Substantia nigra (tissue), 51 donors: ENCODE measurements at places on chromosomes 16 and 17.

DNA sequence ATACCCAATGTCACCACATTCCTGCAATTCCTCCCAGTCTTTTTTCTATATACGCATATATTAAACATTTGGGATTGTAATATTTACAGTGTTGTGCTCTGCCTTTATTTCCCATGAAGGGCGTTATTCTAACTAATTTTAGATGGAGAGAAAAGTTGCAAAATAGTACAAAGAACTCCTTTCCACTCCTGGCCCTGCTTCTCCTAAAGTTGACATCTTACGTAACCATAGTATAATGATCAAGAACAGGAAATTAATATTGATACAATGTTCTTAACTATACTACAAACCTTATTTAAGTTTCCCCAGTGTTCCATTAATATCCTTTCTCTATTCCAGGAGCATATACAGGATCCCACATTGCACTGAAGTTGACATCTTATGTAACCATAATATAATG, 46.3 kb downstream of the TK2 start:
- no peak for DNase-seq

DNA sequence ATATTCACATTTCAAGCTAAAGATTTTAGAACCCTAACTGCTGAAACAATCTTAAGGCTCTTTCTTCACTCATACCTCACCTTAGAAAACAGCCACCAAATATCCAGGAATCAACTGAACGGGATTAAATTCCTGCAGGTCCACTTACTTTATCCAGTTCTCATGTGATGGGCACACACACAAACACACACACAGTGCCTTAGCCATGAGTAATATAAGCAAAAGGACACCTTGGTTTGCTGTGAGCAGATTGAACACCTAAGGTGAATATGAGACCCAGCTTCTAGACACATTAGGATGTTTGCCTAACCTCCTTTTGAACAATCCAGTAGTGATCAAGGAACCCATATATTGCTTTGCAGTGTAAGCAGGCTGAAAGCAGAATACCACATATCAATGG, 81.5 kb downstream of the TUBD1 start:
- no peak for DNase-seq

- no peak for DNase-seq
Observed at GRCh38 chr17:8366231-8366630, 10.3 kb downstream of the KRABD2 start.

- DNase-seq, result no peak
Observed at GRCh38 chr17:79913451-79913850, 74.2 kb upstream of the CBX4 start.

GRCh38 chr17:80730739-80731138, 186.1 kb downstream of the RPTOR start:
- no peak for DNase-seq

DNA sequence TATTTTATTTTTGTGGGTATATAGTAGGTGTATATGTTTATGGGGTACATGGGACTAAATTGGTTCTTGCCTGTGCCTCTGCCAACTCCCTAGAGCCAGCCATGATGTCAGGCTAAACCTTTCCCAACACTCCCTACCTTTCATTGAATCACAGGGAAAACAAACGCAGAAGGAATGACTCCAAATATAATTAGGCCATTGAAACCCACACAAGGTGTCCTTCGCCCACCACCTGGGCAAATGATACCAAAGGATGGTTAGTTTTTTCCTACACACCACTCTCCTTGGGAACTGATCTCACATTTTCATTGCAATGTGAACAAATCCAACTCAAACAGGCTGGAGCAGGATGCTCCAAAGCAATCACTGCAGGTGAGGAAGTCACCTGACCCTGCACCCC, 27.5 kb downstream of the WSB1 start:
- no peak for DNase-seq

GRCh38 chr16:35198223-35199199, 1739.1 kb downstream of the TP53TG3F start:
- DNase-seq, result no peak

DNA sequence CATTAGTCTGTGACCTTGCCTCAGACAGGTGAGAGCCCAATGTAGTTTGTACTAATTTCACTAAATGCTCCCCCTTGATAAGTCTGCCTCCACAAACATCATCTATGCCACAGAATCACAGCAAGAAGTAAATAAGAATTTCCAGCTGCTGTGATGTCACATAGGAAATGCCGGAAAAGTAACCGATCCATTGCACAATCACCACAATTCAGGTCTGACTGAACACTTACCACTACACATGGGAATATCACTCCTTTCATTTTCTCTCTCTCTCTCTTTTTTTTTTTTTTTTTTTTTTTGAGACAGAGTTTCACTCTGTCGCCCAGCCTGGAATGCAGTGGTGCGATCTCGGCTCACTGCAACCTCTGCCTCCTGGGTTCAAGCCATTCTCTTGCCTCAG, 79.0 kb upstream of the CDH11 start:
- no peak for DNase-seq

- DNase-seq, result no peak
Observed at GRCh38 chr16:56691885-56692284, 9.6 kb downstream of the MT1X start.

GRCh38 chr17:34717092-34717491, 137.7 kb downstream of the TMEM132E start:
- no peak for DNase-seq

DNA sequence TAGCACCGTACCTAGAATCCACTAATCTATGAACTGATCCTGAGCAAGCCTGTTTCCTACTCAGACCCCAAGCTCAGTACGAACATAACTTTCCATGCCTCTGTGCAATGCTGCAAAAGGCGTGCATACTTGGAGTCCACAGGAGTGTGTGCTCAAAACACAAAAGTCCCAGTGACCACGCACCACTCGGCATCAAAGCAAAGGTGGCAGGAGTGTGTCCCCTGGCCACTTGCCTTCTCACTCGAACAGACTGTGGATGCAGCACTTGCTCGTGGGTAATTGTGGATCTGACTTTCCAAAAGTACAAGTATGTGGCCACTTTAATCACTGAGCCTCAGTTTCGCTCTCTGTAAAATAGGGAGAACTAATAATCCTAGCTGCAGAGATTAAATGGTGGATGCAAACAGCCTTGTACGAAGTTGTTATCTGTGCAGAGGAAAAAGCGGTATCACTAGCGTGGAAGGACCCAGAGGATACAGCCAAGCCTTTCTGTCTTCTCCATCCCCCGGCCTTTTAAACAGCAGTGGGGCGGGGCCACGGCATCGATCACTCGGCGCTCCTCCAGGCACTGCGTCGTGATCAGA, 311 bp upstream of the KDM8 start:
- no peak for DNase-seq

GRCh38 chr16:89890200-89890599, 16.8 kb downstream of the TCF25 start:
- no peak for DNase-seq

DNA sequence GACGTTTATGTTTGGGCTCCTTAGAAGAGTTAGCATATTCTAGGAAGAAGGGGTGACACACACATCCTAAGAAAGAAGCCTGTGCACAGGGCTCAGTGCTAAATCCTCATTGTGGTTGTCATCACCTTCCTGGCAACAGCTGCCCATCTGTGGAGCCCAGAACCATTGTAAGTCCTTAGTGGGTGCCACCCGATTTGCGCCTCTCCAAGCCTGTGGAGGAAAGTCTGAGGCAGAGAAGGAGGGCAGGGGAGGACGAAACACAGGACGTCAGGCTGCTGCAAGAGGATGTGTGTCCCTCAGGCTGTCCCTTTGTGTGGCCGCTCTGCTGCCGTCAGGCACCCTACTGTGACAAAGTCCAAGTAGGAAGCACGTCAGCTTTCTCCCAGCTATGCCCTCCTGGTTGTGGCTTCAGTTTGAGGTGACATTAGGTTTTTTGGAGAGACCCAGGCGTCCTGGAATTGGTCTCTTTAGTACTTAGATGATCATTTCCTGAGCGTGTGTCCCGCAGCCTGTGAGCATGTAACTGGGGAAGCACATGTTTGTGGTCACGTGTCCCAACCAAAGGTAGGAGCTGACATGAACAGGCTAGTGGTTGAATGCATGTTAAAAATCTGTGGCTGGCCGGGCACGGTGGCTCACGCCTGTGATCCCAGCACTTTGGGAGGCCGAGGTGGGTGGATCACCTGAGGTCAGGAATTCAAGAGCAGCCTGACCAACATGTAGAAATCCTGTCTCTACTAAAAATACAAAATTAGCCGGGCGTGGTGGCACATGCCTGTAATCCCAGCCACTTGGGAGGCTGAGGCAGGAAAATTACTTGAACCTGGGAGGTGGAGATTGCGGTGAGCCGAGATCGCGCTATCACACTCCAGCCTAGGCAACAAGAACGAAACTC, 10.7 kb downstream of the CLUAP1 start:
- no peak for DNase-seq

GRCh38 chr16:57647136-57647875, 18.9 kb downstream of the ADGRG1 start:
- DNase-seq, result no peak

- no peak for DNase-seq
Observed at GRCh38 chr17:68458260-68459036, 1.2 kb upstream of the WIPI1 start.

- no peak for DNase-seq
Observed at GRCh38 chr16:8194794-8195193, 395.5 kb downstream of the TMEM114 start.
